D721Med (cell line): ENCODE measurements at places on chromosomes 16 and 17.

DNA sequence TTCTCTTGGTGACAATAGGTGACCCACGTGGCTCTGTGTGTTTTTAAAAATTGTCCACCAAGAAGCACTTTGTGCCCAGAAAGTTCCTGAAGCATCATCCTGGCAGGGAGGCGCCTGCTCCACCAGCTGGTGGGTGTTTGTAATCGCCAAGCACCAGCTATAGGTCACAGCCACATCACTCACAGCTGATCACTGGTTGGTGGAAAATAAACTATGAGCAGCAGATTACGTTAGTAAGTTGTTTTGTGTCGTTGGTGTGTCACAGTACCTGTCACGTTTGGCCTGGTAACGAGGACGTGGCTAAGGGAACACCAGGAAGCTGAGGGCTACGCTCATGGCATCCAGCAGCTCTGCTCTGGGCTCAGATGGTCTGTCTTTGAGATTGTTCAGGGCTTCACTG lies 10.1 kb downstream of the MRM3 start:
- DNase-seq = no peak

DNA sequence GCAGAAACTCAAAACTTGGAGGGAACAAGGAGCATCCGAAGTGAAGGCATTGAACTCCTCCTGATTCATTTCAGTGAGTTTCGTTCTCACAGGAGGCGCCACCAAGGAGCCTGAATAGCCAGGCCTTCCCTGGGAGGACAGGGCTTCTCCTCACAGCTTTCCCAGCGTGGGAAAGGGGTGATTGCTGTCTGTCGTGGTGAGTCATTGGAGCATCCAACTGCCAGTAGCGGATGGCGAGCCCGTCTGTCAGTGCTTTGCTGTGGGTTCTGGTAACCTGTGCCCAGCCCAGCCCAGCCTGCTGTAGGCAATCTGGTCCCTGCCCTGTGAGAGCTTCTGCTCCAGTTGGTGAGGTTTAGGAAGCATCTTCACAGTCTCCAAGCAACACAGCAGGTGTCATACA lies 28.3 kb downstream of the PLCD3 start:
- no peak for DNase-seq

GRCh38 chr17:51948128-51948527 lies 210.4 kb downstream of the CA10 start:
- DNase-seq = no peak

- DNase-seq = no peak
These were observed 29.1 kb upstream of the SHCBP1 start for GRCh38 chr16:46650254-46650623.

DNA sequence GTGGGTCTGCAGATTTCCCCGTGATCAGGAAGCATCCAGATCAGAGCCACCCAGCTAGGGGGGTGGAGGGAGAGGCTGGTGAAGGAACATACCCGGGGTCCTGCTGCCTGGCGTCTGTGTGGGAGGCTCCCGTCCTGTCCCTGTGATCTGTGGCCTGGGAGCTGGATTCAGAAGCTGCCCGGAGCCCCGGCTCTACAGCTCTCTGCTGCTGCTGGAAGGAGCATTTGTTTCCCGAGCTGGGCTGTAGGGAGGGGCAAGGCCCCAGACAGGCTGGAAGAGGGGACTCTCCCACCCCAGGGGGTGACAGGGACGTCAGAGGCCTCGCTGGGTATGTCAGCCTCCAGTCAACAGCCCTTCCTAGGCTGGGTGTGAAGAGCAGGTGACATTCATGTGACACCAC lies 10.2 kb downstream of the SOX8 start:
- no peak for DNase-seq

DNA sequence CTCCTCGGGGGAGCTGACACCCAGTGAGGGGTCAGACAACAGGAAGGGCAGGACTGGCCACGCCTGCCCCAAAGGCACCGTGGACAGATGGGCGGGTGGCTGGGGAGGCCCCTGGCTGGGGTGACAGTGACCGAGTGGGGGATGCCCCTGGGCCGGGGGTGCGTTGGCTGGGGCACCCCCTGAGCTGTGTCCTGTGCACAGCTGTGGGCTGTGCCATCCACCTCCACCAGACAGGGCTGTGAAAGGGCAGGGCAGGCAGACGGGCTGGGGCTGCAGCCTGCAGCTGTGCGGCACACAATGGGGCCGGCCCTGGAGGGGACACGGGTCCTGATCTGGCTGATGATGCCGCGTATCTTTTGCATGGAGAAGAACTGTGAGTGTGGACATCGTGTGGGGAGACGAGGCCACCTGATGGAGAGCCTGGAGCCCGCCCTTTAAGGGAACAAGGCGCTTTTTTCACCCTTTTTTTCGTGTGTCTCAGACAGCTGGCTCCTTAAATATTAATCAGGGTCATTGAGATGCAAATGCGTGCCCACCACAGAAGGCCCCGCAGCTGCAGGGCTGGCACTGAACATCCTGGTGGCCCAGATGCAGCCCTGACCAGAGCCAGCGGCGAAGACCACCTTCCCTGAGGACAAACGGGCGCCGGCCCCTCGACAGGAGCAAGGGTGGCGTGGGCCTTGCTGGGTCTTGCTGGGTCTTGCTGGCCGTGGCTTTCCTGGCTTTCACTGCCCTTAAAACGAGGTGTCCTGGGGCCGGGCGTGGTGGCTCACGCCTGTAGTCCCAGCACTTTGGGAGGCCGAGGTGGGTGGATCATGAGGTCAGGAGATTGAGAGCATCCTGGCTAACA lies 42.4 kb upstream of the GNG13 start:
- no peak for DNase-seq

DNA sequence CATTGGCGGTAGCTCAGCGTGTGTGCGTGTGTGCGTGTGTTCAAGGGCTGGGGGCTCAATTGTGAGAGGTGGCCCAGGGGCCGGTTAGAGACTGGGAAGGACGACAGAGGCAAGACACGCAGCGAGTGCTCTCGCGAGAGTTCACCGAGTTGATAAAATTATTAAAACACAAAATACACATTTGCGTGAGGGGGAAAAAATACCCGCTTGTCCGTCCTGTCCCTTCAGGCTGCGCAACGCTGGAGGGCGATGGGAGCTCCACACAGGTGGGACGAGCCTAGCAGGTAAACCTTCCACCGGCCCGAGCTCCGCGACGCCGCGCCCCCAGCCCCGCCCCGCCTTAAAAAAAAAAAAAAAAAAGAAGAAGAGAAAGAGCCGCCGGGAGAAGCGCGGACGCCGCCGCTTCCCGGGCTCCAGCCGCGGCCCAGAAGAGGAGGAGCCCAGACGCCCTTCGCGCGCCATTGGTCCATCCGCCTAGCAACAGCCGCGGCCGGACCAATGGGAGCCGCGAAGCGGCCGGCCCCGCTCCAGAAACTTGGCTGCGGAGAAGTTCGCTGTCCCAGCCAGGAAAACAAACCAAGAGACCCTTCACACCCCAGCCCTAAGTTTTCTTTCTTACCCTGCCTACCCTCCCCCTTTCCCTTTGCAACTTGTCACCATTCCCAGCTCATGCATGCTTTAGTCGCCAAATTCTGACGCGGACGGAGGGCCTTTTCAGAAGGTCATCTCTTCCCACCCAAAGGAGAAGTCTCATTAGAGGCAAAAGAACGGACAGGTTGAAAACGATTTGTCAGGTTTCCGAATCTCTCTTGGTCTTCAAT lies 169.9 kb upstream of the MAF start:
- DNase-seq = no peak

DNA sequence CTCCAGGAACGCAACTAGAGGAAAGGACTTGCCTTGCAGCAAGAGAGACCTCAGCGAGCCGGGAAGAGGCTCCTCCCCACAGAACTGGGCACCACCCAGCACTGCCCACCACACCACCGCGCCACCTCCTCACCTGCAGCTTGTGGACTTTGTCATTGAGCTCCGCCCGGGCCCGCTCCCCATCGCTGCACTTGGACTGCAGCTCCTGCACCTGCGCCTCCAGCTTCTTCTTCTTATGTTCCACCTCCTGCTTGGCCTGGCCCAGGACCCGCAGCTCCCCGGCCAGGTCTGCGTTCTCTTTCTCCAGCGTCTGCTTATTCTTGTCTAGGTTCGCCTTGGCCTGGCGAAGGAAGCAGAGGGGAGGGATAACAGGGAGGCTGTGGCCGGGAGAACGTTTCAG lies 76.7 kb downstream of the NDE1 start:
- no peak for DNase-seq

GRCh38 chr16:22081050-22081449 lies 11.3 kb upstream of the VWA3A start:
- no peak for DNase-seq

DNA sequence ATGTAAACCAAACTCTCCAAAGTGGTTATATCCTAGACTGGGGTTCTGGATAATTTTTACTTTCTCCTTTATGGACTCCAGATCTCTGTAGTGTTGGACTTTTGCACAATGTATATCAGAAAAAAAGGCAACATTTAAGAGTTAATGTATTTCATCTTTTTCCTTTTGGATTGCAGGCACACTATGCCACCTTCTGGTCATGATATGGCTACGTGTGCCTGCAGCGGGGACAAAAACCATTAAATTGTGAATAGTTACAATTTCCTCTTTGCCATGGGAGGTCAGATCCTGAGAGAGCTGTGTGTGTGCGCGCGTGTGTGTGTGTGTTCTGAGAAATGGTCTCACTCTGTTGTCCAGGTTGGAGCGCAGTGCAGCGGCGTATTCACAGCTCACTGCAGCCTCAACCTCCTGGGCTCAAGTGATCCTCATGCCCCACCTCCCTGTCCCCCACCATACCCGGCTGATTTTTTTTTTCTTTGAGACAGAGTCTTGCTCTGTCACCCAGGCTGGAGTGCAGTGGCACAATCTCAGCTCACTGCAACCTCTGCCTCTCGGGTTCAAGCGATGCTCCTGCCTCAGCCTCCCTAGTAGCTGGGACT lies 4.3 kb upstream of the SGF29 start:
- no peak for DNase-seq

DNA sequence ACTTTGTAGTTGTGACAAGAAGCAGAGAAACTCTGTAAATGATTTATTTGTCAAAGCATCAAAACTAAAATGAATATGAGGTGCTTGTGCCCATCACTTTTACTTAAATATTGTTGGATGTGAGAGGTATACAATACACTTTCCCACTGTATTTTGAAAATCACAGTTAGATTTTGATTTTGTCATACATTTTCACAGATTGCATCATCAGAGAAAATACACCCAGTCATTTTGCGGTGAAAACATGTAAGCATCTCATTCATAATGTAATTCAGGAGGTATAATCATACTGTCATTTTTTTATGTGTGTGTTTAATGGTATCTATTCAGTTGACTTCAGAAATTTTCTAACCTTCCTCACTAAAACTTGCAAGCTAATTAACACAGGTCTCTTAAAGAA lies 11.3 kb downstream of the ZNF207 start:
- no peak for DNase-seq

DNA sequence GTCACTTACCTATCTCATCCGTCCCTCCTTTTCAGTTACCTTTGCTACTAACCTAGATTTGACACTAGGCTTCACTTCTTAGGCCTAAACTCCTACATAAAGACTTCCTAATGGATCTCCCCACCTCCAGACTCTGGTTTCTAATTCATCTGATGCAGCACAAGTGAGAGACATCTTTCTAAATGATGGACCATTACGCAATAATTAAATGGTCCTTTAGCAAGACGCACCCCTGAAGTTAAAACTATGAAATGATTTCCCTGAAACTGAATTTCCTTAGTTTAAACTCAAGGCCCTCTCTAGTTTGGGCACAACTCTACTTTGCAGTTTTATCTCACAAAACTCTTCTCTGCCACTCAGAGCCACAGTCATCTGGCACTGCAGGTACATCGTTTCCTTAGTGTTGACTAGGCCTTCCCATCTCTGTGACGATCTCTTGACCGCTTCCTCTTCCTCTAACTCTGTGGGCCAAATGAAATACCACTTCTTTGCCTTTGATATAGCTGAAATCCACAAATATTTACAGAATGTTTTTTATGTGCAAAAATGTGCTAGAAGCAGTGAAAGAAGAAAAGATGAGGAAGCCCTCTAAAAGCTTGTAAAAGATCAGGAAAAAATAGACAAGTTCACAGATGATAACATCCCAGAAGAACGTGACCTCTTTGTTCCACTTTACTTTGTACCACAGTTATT lies 3.3 kb downstream of the SYNRG start:
- DNase-seq = no peak

DNA sequence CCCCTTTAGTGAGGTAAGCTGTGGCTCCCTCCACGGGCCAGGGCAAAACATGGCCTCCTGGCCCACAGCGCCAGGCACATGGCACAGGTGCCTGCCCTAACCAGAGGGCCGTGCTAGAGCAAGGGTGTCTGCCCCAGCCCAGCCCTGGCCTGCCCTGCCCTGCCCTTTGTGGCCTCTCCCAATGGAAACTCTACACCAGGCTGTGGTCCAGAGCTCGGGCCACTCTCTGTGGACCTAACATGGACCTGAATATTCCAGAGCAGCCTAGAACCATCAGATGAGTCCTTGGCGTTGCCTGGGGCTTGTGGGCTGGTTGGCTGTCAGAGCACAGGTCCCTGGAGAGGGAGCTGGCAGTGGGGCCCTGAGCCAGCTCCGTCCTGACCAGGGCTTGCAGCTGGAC lies 8.0 kb upstream of the MRPL12 start:
- DNase-seq = no peak

DNA sequence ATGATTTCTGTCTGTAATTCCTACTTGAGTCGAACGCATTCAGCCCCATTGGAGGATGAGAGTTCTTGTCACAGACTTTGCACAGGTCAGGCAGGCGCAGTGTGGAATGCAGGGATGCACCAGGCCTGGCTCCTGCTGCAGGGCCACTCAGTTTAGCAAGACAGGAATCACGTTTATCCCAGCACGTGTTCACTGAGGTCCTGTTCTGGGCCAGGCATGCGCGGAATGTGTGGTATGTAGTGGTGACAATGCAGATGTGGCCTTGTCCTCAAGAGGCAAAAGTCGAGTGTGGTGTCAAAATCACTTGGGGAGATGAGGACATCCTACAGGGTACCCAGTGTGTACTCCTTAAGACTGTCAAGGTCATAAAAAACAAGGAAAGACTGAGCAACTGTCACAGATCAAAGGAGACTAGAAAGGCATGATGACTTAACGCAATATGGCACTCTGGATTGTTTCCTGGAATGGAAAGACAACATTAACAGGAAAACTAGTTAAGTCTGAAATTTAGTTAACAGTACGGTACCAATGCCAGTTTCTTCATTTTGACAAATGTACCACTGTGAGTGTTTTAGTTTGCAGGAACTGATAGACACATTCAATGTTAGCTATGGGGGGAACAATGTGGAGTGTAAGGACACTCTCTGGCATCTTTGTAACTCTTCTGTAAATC lies 121.5 kb upstream of the ADAMTS18 start:
- DNase-seq = no peak

GRCh38 chr17:48068491-48068961 lies 20.4 kb downstream of the NFE2L1 start:
- no peak for DNase-seq
